CD4-positive, alpha-beta T cell treated with Interferon gamma for 1 hour (primary cell): ENCODE measurements at places on chromosomes 7 and 10.

DNA sequence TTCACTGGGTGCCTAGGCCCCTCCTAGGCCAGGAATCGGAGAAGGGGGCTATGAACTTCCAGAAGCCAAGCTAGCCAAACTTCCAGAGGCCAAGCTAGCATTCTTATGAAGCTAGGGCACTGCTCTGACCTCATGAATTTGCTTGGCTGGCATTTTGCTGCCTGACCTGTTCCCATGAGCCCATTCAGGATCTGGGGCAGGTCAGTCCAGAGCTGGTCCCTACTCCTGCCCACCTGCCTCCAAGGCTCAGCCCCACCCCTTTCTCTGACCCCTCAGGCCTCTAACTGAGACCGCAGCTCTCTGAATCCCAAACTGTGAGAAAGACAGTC, 1.3 kb upstream of the PPIF start:
- DNase-seq, result no peak

GRCh38 chr10:129046065-129046681, 420.9 kb upstream of the MGMT start:
- DNase-seq, result no peak

DNA sequence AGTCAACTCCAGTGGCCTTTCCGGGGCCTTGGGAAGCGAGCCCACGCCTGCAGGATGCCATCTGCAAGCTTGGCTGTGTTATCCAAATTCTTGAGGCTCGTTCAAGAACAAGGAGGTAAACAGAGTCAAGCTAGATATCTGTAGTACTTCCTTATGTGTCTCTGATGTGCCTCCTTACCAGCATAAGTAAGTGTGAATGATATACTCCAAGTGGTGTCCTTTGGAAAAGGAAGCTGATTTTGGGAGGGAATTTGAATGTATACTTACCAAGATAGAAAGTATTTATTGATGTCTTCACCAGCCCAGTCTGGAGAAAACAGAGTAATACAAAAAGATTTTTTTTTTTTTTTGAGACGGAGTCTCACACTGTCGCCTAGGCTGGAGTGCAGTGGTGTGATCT, 372.3 kb upstream of the GALNT17 start:
- DNase-seq, result no peak

DNA sequence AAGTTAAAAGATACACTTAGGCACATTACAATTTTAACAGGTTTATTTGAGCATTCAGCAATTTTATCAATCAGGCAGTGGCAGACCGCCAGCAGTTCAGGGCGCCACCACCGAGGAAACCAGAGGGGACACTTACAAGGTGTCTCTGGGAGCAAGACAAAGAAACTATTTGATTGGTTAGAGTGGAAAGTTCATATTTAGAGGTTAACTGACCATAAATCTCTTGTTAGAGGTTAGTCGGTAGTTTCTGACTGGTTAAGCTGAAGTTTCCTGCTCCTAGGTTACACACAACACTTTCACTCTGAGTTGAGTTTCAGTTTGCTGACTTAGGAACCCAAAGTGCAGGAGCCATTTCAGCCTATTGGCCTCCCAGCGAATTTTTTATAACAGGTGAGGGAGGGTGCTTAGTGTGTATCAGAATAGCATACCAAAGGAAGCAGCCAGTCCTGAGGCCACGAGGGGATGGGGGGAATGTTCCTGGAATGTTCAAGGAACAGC, 10.8 kb upstream of the PVRIG start:
- DNase-seq, result no peak

- DNase-seq, result no peak
Measured at GRCh38 chr10:108410236-108410635, 1245.7 kb upstream of the SORCS1 start.

DNA sequence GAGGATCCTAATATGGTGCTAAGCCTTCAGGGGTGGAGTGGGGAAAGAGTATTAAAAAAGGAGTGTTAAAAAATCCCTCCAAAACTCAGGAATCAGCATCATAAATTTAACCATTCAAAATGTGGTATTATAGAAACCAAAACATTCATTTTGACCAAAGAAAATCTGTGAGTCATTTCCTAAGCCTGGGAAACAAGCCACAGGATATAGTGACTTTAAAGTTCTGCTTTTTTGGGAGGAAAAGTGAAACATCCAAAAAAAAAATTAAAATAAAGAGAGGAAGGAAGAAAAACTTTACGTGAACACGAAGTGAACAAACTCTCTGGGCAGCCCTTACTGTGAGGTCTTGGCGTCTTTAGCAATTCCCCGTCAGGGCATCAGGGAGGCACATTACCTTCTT, 74.0 kb upstream of the GSDME start:
- DNase-seq, result no peak

GRCh38 chr7:74658178-74659004, 873 bp downstream of the GTF2I start:
- DNase-seq, result peak; percentile 92

- no peak for DNase-seq
Measured at GRCh38 chr7:73887762-73888161, 26.8 kb downstream of the TMEM270 start.

GRCh38 chr7:8373851-8374250, 59.6 kb upstream of the NXPH1 start:
- no peak for DNase-seq

DNA sequence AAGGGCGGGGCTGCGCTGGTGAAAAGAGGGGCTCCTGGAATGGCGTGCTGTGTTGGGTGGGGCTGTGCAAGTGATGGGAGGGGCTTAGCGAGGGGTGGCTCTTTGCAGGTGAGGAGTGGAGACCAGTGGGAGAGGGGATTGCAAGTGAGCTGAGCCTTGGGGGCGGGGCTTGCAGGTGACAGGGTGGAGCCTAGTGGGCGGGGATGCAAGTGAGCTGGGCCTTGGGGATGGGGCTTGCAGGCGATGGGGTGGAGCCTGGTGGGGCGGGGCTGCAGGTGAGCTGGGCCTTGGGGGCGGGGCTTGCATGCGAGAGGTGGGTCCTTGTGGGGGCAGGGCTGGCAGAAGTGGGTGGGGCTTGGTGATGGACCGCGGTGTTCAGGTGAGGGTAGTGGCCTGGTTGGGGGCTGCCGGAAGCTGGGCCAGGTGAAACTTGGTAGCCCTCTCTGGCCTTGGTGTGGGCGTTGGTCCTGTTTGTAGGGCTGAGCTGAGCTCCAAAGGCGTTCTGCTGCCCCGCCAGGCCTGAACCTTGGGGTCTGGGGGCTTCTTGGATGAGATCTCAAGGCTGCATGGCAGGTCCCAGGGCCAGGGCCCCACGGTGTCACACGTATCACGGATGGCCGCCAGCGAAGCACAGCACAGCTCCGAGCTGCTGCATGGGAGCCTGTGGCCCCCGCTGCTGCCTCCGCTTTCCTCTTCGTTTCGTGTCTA, 743 bp upstream of the PITRM1 start:
- no peak for DNase-seq

- DNase-seq, result no peak
Measured at GRCh38 chr10:18197706-18198105, 57.5 kb downstream of the CACNB2 start.

- no peak for DNase-seq
Measured at GRCh38 chr10:77899690-77900089, 26.9 kb downstream of the DLG5 start.

- DNase-seq, result no peak
Measured at GRCh38 chr10:129758207-129759021, 205.7 kb downstream of the EBF3 start.

DNA sequence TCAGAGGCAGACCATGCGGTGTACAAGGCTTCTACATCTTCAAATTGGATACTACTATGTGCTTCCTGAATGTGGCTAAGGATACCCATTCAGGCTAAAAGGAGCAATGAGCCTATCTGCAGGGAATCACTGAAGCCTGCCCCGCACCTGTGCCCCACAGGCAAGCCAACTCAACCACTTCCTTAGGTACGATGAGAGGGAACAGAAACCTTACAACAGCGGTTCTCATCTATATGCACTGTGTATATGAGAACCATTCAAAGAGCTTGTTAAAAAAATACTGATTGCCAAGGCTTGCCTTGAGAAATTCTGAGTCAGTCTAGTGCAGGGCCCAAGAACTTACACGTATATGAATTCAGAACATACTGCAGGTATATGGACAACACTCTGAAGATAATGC, 679.6 kb downstream of the PARD3 start:
- DNase-seq, result no peak

GRCh38 chr7:124840435-124840834, 74.8 kb upstream of the GPR37 start:
- no peak for DNase-seq

DNA sequence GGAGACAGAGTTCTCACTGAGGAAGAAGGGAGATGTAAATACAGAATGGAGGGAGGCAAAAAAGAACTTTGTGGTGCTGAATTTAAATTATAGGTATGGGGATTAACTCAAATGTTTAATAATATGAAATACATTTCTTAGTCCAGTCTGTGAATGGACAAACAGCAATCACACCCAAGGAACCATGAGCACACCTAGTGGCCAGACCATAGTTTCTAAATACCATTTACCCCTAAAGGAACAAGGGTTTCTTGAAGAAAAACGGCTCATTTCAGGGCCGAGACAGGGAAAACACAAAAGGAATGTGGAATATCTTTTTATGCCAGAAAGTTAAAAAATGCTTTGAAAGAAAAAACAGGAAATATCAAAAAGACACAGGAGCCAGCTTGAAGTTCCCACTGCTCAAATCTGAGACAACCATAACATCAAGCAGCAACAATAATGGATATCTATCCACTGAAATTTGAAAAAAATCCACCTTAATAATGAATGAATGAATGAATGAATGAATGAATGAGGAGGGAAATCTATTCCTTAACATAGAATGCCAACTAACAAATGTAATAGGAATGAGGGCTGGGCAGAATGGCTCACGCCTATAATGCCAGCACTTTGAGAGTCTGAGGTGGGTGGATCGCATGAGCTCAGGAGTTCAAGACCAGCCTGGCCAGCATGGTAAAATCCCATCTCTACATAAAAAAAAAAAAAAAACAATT, 8.6 kb downstream of the IPMK start:
- DNase-seq, result no peak

GRCh38 chr7:120583899-120584586, 273.9 kb downstream of the TSPAN12 start:
- DNase-seq, result no peak

DNA sequence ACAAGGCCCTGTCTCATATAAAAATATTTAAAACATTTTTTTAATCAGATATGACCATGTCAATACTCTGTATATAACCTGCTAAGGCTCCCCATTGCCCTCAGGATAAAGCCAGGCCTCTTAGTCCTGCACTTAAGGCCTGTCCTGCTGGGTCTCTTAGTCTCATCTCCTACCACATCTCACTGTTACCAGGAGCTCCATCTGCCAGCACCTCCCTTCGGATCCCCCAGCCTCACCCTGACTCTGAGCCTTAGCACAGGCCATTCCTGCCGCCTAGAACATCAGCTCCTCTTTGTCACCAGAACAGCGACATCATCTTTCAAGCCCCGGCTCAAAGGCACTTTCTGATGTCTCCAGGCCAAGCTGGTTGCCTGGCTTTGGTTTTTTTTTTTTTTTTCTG, 25.7 kb upstream of the GTF2IRD1 start:
- no peak for DNase-seq

DNA sequence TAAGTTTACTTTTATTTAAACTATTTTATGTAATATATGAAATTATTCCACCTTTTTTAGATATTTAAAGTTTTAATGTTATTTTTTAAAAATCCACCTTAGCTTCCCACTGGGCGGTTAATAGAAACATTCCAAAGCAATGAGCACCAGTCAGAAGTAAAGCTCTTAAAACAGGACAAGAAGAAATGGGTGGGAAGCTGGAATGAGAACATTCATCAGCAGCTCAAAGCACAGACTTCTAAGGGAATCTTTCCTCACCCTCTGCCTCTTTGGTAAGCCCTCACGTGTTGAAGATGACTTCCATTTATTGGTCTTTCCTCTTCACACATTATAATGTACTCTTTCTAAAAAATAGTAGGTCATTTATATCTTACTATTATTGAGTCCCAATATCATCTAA, 3.1 kb downstream of the AGMO start:
- no peak for DNase-seq
